ENCODE measurements at places on chromosomes 16 and 17. TPM values are rescaled to one million over a fixed set of nuclear protein-coding genes. Genes with fewer than 3 reads are reported as not detected.

TBC1D3H gene
- not detected for total RNA-seq

FBXW10 gene
- 1.3 TPM for total RNA-seq

CD79B gene
- total RNA-seq, result 1.7 TPM

DNA sequence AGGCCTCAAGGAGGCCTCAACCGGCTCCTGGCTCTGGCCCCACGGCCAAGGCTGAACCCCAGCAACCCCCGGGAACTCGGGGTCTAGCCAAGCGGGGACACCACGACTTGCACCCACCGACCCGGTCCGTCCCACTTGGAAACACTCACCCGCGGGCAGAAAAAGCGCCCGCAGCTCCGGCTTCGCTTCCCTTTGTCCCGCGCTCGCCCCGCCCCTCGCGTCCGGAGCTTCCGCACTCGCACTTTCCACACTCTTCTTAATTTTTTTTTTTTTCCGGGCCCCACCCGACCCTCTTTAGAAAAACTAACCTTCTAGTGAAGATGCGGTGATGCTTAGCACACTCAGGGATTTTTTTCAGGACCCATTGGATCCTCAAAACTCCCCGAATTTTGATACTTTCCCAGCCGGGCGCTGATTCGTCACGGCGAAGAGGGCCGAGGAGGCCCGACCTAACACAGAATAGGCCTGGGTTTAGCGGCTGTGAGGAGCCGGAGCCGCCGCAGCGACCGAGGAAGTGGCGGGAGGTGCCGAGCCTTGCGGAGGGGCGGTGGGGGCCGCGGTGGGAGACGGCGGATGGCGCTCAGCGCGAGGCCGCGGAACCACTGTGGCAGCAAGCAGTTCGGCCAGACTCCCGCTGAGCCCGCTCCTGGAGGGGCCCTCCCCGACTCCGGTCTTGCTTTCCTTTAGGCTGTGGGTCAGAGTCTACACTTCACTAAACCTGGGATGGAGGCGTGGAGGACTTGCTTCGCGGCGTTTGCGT, at the start of gene SMARCE1:
TSS of gene SMARCE1 (minus strand) at position 195 of the 760 bp plus-strand sequence. CDS start 2,016 bp downstream, outside the sequence.
- peak; percentile 49 for DNase-seq

DNA sequence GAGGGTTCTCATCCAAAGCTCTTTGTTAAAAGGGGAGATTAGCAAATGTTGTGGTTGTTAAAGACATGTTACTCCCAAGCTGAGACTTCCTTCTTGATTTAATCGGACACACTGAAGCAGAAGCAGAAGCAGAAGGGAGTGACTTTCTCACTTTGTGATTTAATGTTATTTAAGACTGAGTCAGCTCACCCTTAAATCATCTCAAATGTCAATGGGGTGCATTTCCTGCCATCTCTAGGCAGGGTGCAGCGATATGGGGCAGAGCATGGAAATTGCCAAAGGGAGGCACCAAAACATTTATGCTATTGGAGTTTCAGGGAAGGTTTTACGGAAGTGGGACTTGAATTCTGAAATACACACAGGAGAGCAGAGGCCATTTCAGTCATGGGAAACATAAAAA, 283.6 kb downstream of the ABCC12 start:
- no peak for DNase-seq

GRCh38 chr17:56926270-56926669, 12.4 kb upstream of the TRIM25 start:
- no peak for DNase-seq

DNA sequence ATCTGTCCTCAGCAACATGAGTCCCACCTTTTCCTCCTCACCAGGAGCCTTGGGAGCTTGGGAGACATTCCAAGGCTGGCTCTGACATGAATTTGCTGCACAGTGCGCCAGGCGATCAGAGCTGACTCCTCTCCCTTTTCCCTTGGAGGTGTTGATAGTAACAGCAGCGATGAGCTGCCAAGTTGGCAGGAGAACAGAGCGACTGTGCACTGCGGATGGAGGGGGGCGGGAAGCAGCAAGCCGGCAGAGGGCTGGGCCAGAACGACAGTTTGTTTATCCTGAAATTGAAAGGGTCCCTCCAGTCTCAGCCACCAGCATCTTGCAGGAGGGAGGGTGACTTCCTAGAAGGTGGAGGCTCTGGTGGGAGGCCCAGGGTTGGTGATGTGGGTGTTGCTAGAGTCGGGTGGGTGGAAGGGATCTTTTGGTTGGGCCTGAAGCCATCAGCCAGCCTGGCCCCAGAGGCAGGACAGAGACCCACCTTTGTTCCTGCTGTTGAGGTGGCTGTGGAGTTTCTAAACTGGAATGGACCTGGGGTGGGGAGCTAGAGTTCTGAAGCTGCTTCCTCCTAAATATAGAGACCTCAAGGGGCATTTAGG, 22.5 kb upstream of the DYNLL2 start:
- DNase-seq, result peak; percentile 71

- DNase-seq, result no peak
Measured at GRCh38 chr16:47481698-47482374, 20.7 kb downstream of the PHKB start.

DNA sequence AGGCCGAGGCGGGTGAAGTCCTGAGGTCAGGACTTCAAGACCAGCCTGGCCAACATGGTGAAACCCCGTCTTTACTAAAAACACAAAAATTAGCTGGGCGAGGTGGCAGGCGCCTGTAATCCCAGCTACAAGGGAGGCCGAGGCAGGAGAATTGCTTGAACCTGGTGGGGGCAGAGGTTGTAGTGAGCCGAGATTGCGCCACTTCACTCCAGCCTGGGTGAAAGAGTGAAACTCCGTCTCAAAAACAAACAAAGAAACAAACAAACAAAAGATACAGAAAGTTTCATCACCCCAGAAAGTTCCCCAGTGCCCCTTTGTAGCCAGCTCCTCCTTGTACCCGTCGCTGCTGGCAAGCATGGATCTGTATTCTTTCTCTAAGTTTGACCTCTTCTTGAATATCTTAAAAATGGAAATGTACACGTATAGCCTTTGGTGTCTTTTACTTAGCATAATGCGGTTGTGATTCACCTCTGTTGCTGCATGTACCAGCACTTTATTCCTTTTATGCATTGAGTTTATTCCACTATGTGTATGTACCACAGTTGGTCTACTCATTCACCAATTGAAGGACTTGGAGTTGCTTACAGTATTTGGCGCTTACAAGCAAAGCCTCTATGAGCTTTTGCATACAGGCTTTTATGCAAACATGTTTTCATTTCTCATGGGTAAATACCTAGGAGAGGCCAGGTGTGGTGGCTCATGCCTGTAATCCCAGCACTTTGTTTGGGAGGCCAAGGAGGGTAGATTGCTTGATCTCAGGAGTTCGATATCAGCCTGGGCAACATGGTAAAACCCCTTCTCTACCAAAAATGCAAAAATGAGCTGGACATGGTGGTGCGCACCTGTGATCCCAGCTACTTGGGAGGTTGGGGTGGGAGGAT, 87.5 kb upstream of the CLEC18A start:
- DNase-seq, result no peak

DNA sequence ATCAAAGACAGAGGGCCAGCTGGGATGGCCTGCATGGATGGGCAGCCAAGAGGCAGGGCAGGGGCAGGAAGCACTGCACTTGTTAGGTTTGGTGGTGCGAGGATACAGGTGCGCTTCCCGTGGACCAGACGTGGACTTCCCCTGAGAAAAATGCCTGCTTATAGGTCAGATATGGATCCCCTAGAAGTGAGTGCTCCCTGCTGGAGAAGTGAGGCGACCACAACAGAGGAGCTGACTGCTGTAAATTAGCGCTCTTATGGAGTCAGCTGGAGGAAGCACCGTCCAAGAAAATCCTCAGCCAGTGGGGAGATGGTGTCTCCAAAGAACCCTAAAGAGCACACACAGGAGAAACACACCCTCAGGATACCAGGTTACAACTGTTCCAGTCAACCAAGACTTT, 27.7 kb upstream of the CCDC182 start:
- DNase-seq, result no peak

- no peak for DNase-seq
Measured at GRCh38 chr17:79650283-79650682, 39.4 kb upstream of the RBFOX3 start.

- DNase-seq, result no peak
Measured at GRCh38 chr17:19629449-19629848, 19.1 kb upstream of the ALDH3A2 start.

GRCh38 chr17:77196251-77196650, 55.5 kb downstream of the SEC14L1 start:
- no peak for DNase-seq

DNA sequence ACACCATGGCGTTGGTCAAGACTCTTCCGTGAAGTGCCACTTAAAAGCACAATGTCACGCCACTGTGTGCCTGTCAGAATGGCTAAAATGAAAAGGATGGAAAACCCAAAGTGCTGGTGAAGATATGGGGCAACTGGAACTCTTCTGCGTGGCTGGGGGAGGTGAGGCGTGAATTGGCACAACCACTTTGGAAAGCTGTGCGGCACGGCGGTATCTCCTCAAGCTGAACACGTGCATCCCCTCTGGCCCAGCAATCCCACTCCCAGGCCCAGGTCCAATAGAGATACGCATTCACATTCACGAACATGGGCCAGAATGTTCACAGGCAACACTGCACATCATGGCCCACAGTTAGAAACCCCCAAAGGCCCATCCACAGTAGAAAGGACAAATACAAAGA, 8.9 kb downstream of the DUSP3 start:
- no peak for DNase-seq

DNA sequence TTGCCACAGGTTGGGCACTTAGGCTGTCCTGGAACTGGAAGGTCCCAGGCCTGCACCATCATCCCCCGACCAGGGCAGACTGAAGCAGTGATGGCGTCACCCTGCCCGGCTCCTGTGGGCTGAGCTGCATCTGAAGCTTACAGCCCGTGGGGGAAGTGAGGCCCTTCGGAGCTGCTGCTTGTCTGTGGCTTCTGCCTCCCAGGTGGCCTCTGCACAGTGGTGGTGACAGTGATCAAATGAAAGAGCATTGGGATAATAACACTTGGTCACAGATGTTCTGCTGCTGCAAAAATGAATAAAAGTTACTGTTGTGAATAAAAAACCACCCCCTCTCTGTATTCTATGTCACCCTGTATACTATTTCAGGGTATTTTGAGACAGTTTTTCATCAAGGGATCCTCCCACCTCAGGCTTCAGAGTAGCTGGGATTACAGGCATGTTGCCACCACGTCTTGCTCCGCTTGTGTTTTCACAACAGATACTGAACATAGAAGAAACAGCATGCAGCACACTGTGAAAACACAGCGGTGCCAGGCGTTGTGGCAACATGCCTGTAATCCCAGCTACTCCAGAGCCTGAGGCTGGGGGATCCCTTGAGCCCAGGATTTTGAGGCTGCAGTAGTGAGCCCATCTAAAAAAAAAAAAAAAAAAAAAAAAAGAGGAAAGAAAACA, 165.0 kb downstream of the LGALS9B start:
- no peak for DNase-seq

All from dorsolateral prefrontal cortex (tissue), 122 donors.